Activated T-cell treated with anti-CD3 and anti-CD28 coated beads for 48 hours (primary cell): ENCODE measurements at places on chromosomes 11 and 22.

DNA sequence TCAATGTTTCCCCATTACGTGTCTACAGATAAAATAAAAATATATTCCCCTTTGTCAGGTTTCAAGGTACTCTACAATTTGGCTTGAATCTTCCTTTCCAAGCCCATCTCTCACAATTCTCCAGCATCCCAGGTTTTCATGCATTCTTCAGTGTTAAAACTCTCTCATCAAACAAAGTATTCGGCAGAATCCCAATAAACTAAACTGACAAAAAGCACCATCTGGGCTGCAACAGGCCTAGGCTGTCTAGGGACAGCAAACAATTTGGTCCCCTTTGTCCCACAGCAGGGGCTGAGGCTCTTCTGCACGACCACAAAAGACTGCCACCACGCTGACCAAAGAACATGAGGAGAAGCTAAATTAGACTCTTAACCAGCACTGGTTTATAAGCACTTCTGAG, 159.4 kb downstream of the CADM1 start:
- DNase-seq: no peak

DNA sequence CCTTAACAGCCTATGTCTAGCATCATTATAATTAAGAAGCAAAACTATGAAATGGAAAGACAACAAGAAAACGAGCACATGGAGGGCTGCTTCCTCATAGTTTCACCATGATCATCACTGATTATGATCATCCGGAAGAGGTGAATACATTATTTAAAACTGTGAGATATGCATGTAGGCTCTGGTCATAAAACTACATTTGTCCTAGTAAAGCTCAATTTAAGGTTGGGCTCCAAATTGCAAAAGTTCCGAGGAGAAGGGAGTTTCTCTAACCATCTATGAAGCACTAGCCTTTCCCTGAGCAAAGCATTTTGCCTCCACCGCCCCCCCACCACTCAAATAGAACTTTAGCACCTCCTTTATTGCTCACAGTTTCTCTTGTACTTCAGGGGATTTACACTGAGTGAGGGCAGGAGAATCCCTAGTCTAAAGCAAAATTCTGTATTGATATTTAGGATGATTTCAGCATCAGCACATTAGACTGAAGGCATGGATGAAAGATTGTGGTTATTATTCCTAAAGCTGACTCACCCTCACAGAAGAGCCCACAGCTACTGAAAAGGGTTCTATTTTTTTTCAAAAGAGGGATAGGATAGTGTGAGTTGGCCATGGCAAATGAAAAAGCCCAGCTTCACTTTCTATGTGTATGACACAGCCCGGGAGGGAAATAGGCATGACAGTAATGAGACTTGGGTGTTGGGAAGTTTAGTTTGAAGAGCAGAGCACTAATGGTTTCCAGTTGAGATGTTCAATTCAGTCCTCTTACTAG, 203.4 kb downstream of the CADM1 start:
- DNase-seq: no peak

DNA sequence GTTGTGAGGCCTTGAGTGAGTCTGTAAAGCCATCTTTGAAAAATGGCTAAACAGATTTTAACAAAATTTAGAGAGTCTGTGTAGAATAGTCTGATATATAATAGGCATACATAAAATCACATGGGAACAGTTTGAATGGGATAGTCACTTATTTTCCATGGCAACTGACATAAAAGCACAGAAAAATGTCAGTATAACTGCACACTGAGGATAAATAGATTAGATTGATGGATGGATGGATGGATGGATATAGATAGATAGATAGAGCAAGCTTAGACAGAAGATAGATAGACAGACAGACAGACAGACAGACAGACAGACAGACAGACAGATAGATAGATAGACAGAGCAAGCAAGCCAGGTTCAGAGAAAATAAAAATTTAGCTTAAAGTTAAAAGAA, 660.2 kb upstream of the API5 start:
- DNase-seq: no peak

GRCh38 chr11:13772223-13773046, 104.0 kb downstream of the FAR1 start:
- no peak for DNase-seq

DNA sequence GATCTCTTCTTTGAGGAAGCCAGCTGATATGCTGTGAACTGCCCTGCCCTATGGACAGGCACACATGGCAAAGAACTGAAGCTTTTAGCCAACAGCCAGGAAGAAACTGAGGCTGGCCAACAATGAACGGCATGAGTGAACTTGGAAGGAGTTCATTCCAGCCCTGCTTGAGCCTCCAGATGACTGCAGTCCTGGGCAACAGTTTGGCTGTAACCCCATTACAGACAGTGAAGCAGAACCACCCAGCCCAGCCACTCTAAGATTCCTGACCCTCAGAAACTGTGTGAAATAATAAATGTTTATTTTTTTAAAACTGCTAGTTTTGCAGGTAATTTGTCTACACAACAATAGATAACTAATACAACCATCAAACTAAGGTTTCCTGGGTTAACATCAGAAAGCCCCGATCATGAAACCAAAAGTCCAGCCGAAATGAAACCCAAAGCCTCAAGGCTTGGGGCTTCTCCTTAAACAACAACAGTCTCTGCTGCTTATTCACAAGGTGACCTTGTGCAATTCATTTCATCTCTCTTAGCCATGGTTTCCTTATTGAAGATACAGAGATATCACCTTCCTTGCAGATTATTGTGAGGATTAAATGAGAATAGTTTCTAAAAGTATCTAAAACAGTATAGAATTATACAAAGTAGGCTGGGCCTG, 31.4 kb downstream of the PAK1 start:
- DNase-seq: no peak

DNA sequence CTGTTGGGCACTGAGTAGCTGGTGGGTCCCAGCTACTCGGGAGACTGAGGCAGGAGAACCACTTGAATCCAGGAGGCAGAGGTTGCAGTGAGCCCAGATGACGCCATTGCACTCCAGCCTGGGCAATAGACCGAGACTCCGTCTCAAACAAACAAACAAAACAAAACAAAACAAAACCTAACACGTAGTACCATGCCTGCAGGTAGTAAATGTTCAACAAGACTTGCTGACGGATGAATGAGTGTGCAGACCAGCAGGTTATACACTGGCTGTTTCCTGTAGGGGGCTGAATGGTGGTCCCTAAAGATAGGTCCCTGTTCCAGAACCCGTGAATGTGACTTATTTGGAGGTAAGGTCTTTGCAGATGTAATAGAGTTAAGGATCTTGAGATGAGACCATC, 12.8 kb upstream of the MRGPRD start:
- no peak for DNase-seq

- DNase-seq: no peak
Observed at GRCh38 chr11:49405743-49406142, 197.3 kb upstream of the FOLH1 start.

GRCh38 chr11:98115873-98116272, 904.9 kb upstream of the CNTN5 start:
- DNase-seq: no peak

DNA sequence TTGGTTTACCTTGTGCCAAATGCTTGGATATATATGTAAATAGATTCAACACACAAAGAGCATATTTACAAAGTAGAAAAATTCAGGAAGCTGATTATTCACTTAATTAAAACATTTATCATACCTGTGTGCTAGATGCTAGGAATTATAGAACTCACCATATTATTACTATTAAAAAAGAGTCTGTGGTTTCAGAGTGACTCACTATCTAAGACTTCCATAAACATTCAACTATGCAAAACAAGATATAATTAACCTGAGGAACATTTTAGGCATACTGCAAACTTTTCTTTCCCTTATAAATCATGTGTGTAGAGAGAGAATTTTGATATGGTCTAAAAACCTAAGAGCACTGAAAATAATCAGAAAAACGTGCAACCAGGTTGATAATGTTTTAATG, 27.3 kb downstream of the CTSC start:
- DNase-seq: no peak

DNA sequence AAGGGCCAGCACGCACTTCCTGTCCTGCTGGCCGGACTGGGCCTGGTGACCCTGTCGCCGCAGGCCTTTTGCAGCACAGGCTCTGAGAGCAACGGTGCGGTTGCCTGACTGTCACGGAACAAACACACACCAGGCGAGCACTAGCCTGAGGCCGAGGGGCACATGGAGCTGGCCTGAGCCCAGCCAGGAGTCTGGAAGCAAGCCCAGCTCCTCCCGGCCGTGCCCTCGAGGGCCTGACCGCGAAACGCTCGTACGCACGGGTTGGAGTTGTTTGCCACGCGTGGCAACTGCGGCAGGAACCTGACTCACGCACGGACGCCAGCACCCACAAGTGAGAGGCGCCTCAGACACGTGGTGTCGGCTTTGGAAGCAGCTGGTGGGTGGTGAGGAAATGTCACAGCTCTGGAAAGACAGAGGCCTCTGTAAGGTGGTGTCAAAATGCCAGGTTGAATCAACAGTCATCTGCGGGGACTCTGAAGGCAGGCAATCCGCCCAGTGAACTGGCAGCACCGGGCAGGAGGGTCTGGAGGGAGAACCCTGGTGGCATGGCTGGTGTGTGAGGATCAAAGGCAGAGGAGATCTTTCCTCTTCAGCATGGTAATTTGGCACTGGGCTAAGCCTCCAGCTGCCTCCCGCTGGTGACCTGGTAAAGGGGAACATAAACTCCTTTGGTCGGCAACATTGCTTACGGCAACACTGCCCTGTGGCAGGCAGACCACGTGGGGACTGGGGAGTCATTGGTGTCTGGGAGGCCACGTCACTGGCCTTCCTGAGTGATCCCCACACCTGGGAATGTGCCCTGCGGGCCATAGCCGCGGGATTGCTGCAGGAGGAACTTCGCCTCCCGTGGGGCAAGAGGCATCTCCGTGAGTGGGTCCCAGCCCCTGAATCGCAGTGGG, 15.3 kb upstream of the IL17REL start:
- no peak for DNase-seq

DNA sequence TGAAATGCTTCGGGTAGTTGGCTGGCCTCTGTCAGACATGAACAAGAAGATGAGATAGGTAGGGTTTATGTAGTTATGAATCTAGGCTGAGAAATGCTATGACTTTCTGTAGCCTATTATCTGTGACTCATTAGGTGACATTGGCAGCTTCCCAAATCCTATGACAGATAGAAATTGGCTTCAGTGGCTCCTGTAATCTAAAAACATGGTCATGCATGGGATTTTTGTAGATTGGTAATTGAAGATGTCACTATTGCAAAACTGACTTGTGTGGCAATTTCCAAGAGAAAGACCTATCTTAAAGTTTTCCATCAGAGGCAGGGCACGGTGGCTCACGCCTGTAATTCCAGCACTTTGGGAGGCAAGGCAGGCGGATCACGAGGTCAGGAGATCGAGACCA, 29.4 kb upstream of the GRIK4 start:
- no peak for DNase-seq

DNA sequence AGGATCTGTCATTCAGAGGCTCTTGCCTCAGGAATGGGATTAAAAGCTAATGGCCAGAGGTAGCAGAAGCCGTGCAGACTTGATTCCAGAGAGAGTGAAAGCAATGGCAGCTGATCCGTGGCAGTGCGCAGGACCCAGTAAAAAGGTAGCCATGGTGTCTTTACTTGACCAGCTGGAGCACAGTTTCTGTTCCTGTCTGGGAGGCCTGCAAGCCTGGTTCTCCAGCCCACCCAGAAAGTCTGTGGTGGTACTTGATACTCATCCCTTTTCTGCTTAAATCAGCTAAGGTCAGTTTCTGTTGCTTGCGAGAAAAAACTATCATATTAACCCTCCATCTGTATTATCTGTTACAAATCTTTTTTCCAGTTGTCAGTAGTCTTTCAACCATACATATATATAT, 86.7 kb downstream of the RPS6KA4 start:
- DNase-seq: no peak

- no peak for DNase-seq
Observed at GRCh38 chr11:56783448-56784041, 35.0 kb upstream of the OR9G4 start.

DNA sequence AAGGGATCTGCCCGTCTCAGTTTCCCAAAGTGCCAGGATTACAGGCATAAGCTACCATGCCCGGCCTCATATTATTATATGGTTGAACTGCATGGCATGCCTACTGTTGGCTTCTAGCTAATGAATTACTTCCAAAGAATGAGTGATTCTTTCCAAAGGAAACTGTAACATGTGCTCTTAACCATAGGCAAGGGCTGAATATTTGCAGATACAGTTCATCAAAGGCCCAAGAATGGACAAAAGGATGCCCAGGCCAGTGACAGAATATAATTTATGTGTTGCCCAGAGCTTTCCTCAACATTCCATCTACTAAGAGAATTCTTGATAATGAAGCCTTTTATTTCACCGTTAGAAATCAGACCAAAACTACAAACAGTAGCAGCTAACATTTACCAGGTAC, 27.0 kb upstream of the CCDC89 start:
- DNase-seq: no peak

DNA sequence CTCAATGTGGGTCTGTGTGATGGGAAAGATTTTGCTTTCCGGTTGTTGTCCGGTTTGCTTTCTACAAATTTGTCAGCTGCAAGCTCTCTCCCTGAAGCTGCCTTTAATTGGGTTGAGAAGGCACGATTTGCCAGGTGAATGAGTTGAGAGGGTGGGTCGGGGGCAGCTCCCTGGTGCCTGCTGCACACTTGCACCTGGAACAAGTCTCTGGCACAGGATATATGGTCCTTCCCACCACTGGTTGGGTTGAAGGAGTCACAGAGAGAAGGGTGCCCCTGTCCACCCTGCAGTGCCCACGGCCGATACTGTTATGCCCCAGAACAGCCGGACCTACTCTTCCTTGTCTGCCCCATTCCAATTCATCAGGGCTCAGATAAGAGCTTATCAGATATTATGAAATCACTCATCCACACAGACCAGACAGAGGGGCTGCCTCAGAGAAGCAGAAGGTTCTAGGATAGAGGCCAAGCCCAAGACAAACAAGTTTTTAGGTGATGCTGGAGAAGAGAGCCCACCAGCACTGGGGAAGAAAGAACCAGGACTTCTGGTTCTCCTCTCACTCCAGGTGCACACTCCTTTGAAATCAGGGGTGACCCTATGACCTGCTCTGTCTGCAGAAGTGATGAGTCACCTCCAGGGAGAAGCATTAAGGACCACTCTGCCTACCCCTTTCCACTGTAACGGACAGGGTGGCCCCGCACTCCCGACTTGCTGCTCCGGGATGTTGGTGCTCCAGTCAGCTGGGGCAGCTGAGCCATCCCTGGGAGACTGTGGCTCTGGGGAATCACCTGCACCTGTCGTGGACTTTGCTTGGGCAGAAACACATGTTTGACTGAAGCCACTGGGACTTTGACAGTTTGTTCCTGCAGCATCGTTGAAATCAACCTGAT, 45.3 kb downstream of the RTL6 start:
- no peak for DNase-seq

DNA sequence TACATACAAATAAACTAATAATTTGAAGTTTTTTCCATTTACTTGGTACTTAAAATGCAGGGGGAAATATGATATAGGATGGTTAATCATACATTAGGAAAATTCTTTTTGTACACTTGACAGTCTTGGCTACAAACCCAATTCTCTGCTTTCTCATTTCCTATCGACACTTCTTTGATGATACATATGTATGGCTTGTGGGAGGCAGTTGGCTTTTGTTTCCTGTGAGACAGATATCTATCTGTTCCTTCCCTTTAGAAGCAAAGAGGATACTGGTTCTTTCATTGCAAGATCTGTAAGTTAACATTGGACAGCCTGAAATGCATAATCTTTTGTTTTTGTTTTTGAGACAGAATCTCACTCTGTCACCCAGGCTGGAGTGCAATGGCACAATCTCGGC, 47.9 kb upstream of the ADORA2A start:
- DNase-seq: no peak

- DNase-seq: no peak
Observed at GRCh38 chr11:33867561-33867960, 24.3 kb downstream of the LMO2 start.
